NCI-H1417 treated with DMSO at 0.1 percent for 48 hours (cell line): ENCODE measurements at places on chromosomes 11 and 22.

DNA sequence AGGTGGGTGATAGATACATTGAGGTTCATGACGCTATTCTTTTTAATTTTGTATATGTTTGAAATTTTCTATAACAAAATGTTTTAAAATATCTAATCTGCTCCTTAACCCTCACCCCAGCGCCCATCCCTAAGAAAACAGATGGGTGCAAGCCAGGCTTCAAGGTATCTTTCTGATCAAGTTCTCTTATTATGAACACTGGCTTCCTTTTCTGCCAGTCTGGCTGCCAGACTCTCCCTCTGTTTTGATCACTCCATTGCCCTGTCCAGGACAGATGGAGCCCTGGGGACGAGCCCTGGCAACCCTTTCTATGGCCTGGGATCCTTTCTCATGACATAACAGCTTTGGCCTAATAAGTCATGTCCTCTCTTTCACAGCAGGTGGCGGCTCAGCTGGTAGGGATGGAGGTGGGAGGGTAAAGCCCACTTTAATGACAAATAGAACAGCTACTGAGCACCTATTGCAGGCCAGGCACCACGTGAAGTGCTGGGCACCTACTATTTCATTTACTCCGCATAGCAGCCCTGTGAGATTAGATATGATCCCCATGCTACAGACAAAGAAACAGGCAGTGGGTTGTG, 38.4 kb downstream of the DRD2 start:
- no peak for DNase-seq

DNA sequence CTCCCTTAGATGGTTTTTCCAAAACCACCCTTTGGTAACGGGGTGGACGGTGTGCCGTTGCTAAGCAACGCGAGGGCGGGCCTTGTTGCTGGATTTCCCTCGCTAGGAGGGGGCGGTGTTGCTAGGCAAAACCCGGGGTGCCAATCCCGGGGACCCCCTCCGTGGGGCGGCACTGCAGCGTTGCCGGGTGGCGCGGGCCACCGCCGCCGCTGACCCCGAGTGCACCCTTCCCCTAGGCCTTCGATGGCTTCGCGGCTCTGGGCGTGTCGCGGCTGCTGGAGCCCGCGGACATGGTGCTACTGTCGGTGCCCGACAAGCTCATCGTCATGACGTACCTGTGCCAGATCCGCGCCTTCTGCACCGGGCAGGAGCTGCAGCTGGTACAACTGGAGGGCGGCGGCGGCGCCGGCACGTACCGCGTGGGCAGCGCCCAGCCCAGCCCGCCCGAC, 8.9 kb downstream of the EHBP1L1 start:
- DNase-seq = no peak

GRCh38 chr11:58999291-58999680, 60.0 kb downstream of the GLYATL1 start:
- no peak for DNase-seq

DNA sequence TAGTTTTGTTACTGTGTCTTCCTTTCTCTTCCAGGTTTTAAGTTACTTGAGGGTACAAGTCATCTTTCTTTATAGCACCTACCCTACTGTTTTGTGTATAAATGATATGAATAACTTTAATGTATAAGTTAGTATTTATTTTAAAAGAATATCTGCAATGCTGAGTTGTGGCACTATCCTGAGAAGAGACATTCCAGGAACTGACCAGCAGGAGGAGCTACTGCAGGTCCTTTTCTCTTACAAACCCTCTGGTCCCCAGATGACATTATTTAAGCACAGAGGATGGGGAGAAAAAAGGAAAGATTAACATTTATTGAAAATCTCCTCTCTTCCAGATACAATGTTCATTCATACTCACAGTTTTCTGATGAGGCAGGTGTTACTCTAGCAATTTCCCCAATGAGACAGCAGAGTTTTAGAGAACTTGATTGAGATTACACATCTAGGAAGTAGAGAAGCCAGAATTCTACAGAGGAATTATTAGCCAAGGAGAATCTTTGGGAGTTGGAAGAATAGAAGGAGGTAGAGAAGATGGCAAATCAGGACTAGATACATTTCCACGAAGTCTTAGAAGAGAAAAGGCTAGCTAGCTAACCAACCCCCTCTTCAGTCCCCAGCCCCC, 541.2 kb upstream of the API5 start:
- no peak for DNase-seq

GRCh38 chr22:44884968-44885805, 124.6 kb downstream of the PHF21B start:
- DNase-seq = no peak

DNA sequence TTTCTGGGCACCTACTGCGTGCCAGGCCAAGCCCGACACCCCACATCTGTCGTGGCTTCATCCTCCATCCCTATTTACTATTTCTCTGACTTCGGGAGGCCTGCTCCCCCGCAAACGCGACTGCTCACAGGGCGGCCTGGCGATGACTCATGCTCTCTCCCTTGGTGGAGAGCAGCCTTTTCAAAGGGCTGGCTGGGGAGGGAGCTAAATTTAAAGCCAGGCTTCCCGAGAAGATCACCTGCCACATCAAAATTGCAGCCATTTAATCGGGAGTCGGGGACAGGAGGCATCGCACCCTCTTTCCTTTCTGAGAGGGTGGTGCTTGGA, 24.9 kb upstream of the SHISAL1 start:
- DNase-seq = no peak

DNA sequence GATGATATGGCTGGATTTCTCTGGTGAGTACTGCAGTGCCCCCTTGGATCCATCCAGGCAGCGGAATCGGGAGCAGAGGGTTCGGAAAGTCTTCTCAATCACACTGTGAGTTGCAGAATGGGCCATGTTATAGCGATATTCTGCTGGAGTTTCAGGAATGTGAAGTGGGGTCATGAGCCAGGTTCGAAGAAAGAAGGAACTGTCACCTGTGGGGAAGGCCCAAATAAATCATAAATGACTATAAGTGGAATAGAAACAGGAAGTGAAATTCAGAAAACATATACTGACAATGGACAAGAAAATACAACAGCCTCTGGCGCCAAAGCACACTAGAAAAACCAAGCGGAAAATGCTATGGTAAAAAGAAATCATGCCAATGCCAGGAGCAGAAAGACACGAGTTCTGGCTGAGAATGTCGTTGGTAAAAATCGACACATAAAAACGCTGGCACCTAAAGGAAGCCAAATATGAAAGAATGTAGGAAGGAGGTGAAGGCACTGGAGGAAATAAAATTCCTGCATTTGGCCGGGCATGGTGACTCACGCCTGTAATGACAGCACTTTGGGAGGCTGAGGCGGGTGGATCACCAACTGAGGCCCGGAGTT, 10.0 kb upstream of the AMBRA1 start:
- no peak for DNase-seq

DNA sequence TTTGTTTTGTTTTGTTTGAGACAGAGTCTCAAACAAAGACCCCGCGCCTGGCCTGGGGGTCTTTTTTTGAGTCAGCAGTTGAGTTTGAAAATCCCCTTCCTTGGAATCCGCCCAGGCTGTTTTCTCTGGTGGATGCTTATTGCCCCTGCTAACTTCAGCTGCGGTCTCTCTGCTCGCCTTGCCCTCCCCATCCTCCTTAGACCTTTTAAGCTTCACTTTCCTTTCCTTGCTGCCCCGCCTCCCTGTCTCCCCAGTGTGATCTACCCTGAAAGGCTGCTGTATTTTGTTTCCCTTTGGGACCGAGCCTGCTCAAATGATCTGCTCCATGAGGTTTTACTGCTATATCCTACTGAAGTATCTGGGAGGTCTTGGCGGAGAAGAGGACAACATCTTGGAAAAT, 2.5 kb downstream of the USP18 start:
- DNase-seq = no peak

- DNase-seq = no peak
Observed at GRCh38 chr11:2519862-2520735, 75.3 kb downstream of the KCNQ1 start.

DNA sequence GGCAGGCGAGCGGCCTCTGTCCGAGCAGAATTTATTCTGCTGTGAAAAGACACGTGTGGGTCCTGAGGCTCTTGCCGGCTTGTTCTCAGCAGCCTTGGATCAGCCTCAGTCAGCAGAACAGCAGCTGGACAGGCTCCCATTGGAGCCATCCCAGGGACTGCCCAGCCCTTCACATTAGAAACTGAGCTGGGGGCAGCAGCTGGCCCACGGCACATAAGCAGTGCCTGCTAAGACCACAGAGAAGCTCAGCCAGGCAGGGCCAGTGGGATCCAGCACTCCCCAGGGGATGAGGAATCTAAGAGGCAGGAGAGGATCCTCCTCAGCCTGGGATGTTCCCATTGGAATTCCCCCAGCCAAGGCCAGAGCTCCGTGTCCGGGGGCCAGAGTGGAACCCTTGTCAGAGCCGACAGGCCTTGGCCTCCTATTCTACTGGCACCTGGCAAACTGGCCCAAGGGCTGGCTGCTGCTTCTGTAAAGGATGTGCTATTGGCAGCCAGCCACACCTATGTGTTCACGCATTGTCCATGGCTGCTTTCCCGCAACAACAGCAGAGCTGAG, 18.2 kb downstream of the RTN4R start:
- no peak for DNase-seq

GRCh38 chr11:4576880-4577279, 4.7 kb upstream of the OR52I2 start:
- no peak for DNase-seq

DNA sequence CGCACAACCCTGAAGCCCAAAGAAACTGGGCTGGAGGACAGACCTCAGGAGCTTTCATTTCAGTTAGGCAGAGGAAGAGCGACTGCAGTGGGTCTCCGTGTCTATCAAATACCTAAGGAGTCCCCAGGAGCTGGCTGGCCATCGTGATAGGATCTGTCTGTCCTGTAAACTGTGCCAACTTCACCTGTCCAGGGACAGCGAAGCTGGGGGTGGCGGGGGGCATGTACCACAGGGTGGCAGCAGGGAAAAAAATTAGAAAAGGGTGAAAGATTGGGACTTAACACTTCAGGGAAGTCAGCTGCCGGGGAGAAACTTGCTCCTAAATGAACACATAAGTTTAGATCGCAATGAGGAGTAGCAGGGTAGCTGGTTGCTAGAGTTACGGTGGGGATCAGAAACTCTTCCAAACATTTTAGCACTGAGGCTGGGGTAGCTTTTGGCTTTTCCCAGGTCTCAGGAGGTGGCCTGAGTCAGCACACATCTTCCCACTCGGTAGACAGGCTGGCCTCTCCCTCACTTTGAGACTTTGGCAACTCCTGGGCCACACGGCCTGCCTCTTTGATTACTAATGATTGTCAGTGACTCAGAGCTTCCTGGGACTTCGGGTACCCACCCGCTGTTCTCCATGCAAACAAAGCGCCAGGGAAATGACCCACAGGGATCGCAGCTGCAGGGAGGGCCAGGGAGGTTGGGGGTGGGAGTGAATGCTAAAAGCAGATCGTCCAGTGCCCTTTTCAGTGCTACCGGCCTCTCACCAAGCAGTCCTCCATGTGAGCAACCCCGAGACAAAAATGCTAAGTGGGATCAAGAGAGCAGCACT, 2.9 kb upstream of the MTFP1 start:
- no peak for DNase-seq

- DNase-seq = no peak
Observed at GRCh38 chr11:81098471-81098870, 1635.2 kb downstream of the FAM181B start.

DNA sequence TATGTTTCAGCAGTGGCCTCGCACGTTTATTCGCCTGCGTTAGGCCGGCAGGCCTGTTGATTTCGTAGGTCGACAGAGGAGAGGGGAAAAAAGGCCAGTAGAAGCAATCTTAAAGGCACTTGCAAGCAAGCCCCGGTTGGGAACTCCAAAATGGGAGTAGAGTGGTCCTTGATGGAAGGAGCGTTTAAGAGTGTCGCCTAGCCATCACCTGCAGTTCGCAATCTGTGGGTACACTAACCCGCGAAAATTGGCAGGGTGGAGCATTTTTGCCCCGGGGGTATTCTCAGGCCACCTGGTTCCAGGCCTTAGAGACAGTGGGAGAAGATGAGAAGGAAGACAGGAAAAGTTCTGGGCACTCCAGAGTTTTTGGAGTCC, 1.1 kb downstream of the EWSR1 start:
- no peak for DNase-seq

DNA sequence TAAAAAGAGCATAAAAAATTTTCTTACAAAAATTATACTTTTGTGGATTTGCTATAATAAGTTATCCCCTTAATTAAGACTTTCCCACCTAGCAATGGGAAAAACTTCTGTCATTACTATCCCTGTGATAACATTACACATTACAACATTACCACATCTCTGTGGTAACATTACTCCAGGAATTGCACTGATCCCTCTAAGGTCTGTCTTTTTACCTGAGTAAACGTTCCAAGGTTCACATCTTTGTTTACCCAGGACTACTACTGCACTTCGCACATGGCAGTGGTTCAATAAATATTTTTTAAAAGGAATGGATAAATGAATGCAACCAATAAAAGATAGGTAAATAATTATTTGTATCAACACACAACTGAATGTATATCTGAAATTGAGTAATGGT, 92.4 kb upstream of the NOX4 start:
- no peak for DNase-seq

GRCh38 chr11:93340223-93340622, 9.7 kb downstream of the DEUP1 start:
- no peak for DNase-seq

- DNase-seq = no peak
Observed at GRCh38 chr11:67054346-67054835, 2.3 kb upstream of the RHOD start.

- no peak for DNase-seq
Observed at GRCh38 chr11:61480261-61480993, 28.1 kb upstream of the LRRC10B start.

- DNase-seq = no peak
Observed at GRCh38 chr11:60971520-60971919, at the start of gene CD6. TSS of gene CD6 (plus strand) at chr11:60971680. CDS start at chr11:60971866, 186 bp downstream.

DNA sequence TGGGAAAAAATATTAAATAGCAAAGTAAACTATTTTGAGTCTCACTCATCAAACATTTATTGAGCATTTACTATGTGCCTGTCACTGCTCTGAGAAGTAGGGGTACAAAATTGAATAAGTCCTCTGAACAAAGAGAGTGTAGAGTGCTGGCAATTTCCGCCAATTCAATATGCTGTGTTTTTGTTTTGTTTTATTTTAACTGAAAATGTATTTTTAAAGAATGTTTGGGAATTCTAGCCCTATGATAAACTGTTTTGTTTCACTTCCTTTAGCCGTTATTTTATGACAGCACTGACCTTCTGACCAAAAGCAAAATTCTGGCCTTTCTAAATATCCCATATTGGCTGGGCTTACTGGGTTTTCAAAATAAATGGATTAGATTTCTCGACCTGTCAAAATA, 64.7 kb upstream of the LMO2 start:
- DNase-seq = no peak

DNA sequence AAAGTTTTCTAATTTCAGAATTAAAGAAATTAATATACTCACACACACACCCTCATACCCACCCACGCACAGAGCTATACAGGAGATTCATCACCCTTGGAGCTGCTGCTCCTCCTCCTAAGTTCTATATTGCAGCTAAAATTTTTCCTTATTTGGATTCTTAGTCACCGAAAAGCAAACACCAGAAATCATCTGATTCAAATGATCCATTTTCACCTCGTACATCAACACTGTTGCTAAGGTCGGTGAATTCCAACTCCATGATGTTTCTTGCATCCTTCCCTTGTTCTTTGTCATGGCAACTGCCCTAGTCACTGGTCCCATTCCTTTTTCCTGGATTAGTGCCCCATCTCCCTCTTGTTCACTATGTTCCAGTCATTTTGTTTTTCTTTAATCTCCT, 286.2 kb downstream of the GRM5 start:
- no peak for DNase-seq

- no peak for DNase-seq
Observed at GRCh38 chr11:64536396-64536941, 54.6 kb upstream of the SLC22A12 start.
